ENCODE measurements at places on chromosomes 4 and X.

GRCh38 chr4:173171098-173171497 lies 2.5 kb downstream of the GALNT7 start:
- no peak for DNase-seq

DNA sequence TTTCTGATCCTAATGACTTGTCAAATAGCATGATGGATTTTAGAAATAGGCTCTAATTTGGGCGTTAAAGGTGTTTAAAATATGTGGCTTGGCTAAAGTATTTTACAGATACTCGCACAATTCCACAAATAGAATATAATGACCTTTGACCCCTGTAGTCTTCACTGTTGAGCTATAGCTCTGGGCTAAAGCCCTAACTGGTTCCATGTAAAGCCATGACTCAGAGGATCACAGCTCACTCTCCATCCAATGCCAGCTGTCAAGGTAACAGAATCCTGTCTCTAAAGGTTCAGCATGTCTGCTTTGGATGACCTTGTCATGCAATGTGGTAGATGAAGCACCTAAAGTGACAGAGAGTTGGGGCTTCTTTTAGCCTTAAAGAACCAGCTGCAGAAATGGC lies 42.5 kb downstream of the TLR10 start:
- DNase-seq, result no peak

GRCh38 chr4:123365412-123365811 lies 31.2 kb upstream of the SPRY1 start:
- DNase-seq, result no peak

DNA sequence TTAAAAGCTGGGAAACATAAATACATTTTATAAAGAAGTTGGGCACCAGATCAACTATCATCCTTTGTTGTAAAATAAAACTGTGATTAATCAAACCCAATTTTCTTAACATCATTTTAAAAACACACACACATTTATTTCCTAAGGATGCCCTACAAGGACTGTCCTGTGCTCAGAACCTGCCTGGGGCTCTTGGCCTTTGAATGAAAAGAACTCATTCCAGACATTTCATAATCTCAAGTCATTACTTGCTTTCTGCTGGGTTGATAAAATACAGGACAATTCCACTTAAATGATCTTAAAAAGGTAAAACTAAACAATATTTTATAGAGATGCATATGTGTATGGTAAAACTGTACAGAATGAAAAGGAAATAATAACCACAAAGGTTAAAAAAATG lies 2.8 kb downstream of the SH3D19 start:
- DNase-seq, result no peak

- DNase-seq, result no peak
These were observed 88.1 kb downstream of the EFNB1 start for GRCh38 chrX:68916891-68917290.

GRCh38 chr4:128241425-128241913 lies 46.1 kb downstream of the PGRMC2 start:
- peak; percentile 87 for DNase-seq

DNA sequence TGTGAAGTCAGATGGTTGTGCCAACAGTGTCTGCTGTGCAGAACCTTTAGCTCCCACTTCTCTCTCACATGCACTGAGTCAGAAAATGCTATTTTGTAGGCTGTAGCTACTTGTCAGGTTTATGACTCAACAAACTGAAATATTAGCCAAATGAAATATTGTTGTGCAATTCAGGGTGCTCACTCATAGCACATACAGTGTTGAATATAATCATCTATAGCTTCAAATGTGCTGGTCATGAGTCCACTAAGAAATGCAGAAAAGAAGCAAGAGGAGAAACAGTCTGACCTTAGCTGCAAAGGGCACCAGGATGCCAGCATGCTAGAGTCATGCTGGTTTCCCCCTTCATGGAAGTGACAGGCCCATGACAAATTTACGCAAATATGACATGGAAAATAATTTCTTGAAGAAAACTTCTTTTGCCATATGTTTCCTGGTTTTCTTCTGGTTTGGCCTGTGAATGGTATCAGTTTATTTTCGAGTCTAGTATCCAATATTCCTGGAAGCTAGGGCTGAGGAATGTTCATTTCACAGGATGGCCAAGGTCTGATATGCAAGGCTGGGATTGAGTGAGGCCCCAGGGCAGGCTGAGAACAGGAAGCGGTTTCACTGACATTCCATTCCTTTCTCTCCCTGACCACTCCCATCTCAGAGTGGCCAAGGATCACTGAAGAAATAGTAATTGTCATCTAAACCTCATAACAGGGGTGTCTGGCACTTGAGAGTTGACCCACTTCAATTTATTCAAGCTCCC lies 10.3 kb upstream of the CXCL2 start:
- DNase-seq, result peak; percentile 87

- DNase-seq, result no peak
These were observed 296.7 kb downstream of the TRAM1L1 start for GRCh38 chr4:116788723-116789122.

DNA sequence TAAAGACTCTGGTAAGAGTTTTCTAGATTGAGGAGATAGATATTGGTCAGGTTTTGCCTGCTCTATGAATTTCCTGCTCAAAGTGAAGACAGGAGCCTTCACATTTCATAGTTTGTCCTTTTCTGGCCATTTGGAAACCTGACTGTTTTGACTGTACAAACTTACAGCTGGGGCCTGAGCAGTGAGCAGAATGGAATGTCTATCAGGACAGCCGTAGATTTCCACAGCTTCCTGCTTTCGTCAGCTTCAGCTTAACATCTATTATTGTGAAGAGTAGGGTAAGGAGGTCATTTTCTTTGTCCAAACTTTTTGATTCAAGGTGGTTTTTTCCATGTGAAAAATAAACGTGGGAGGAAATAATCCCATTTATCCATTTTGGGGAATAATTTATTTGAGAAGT lies 124.3 kb upstream of the DIPK2B start:
- DNase-seq, result no peak

- DNase-seq, result peak; percentile 46
These were observed 291.6 kb upstream of the HS3ST1 start for GRCh38 chr4:11720292-11720691.

- no peak for DNase-seq
These were observed 2.7 kb downstream of the L1CAM start for GRCh38 chrX:153883163-153883843.

- DNase-seq, result no peak
These were observed 863 bp upstream of the FAM193A start for GRCh38 chr4:2535376-2536192.

- DNase-seq, result no peak
These were observed 110.7 kb downstream of the CFAP299 start for GRCh38 chr4:80446248-80446647.

DNA sequence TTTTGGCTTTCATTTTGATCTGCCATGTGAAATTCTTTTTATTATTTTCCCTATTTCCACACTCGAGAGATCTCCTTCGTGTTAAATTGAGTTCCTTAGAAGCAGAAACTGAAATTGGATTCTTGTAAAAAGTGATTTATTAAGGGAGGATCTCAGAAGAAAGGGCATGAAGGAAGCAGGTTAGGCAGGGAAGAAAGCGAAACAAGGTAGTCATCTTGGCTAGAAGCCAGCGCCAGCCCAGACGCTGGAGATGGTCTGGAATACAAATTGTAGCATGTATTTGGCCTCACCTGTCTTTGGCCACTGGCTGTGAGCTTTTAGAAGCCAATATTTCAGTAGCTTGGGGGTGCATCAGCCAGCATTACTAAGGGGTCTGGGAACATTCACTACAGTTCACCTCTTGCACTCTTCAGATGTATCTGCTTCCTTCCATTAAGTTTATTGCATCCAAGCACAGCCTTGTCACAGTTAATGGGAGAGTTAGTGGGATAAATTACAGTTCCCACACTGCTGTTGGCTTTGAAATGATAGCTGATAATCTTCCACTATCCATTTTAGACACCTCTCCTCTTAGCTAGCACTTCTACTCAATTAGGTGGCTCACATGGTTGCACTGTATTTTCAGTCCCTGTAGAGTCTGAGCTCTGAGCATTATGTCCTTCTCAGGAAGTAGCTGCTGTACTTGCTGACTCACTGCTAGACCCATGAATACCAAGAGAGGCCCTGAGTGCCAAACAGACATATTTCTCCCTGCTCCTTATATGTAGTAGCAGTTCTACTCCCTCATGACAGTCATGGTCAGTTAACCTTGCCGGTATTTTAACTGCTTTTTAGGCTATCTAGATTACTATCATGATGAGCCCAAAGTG lies 14.6 kb downstream of the GRXCR1 start:
- DNase-seq, result no peak

GRCh38 chrX:85544609-85545008 lies 165.1 kb upstream of the POF1B start:
- no peak for DNase-seq

GRCh38 chr4:25190407-25190806 lies 30.2 kb upstream of the SEPSECS start:
- no peak for DNase-seq

DNA sequence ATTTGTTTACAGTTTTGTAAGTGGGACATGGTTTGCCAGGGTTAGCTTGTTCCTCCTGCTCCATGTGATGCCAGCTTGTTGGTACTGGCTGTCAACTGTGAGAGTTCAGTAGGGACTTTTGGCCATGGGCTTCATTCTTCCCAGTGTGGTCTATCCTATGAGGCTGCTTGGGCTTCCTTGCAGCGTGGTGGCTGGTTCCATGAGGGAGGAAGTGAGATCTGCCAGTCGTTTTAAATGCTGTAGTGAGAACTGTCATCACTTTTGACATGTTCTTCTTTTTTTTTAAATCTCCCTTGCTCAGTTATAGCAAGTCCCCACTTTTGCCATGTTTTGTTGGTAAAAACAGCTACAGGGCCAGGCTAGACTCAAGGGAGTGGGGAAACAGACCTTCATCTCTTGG lies 15.9 kb downstream of the NSD2 start:
- no peak for DNase-seq

GRCh38 chrX:101260435-101260834 lies 30.7 kb downstream of the TAF7L start:
- DNase-seq, result no peak

- peak; percentile 47 for DNase-seq
These were observed 17.3 kb upstream of the FMR1 start for GRCh38 chrX:147894366-147894963.

GRCh38 chr4:169200361-169201030 lies 70.3 kb downstream of the SH3RF1 start:
- peak; percentile 55 for DNase-seq

- no peak for DNase-seq
These were observed 98.4 kb downstream of the ZNF827 start for GRCh38 chr4:145840162-145840768.

DNA sequence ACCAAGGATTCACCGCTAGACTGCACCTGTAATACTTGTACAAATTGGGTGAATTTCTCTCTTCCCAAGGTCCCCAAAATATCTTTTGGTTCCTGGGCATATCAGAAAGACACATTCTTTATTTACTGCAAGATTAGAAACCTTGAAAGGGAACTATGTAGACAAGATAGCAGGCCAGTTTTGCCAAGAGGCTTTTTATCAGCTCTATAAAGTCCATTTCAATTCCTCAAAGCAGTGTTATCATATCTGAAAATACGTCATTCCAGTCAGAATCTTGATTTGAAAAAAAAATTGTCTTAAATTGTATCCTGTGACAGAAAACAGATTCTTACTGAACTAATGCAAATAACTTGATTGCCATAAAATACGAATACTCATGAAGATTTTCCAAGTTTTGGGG lies 37.0 kb upstream of the NSG1 start:
- DNase-seq, result no peak

DNA sequence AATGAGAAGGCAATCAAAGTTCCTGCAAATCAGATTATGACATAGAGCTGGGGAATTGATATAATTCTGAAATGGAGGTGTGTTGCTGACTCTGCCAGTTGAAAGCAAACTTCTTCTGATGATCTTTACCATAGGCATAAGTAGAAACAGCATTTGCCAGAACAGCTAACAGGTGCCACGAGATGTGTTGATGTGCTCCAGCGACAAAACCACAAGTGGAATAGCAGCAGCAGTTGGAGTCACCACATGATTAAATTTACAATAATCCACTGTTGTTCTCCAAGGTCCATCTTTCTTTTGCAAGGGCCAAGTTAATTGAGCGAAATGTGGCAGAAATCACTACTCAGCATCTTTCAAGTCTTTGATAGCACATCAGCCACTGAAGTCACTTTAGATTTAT lies 3.7 kb upstream of the OSTC start:
- DNase-seq, result no peak

GRCh38 chr4:98098764-98099163 lies 44.5 kb downstream of the STPG2 start:
- DNase-seq, result no peak

GRCh38 chr4:40448875-40449274 lies 113.7 kb downstream of the CHRNA9 start:
- DNase-seq, result no peak

GRCh38 chr4:146095860-146096259 lies 79.7 kb upstream of the LSM6 start:
- DNase-seq, result no peak

DNA sequence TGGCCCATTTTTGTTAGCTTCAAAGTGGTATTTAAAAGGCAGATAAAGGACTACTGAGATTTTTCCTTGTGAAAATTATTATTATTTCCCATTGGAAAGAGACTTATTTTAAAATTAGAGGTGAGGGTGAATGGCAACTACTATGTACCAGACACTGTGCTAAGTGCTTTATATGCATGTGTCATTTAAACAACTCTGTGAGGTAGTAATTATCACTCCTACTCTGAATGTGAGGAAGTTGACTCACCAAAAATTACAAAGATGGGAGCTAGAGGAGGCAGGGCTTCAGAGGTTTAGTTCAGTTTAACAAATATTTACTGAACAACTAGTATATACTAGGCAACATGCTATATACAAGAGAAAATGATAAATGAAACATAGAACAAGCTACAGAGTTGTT lies 78.2 kb downstream of the MSL3 start:
- DNase-seq, result no peak

GRCh38 chrX:110132450-110133114 lies 129.7 kb downstream of the TMEM164 start:
- DNase-seq, result no peak

DNA sequence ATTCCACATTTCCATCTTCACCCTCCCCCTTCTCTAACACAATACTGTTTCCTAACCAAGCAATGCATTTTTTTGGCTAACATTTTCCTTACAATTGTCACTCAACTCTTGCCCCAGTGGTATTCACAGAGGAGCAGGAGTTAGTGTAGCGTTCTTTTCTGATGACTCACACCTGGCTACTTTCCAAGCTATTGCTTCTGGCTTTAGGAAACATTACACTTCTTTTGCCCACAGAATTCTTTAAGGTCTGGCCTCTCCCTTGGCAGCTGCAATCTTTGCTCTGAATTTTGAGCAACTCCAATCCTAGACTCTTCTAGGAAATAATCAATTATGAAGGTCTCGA lies 27.5 kb upstream of the PDGFC start:
- DNase-seq, result peak; percentile 90
